ENCODE measurements at places on chromosomes 7 and 10. TPM values are rescaled to one million over a fixed set of nuclear protein-coding genes. Genes with fewer than 3 reads are reported as not detected.

Gene SPDYE1
- not detected for polyA plus RNA-seq

Gene ADO
- 13.2 TPM for polyA plus RNA-seq

Gene ZNF727
- 0.05 TPM for polyA plus RNA-seq

Gene LUC7L2
- 44.4 TPM for polyA plus RNA-seq

Gene GFRA1
- polyA plus RNA-seq, result not detected

Gene DNAH11
- under 0.01 TPM for polyA plus RNA-seq

Gene C10orf53
- polyA plus RNA-seq, result not detected

Gene ADCY1
- 0.50 TPM for polyA plus RNA-seq

Gene TAS2R16
- not detected for polyA plus RNA-seq

Gene OR2A1
- polyA plus RNA-seq, result not detected

Gene PDZD7
- 0.54 TPM for polyA plus RNA-seq

Gene DKK1
- 223 TPM for polyA plus RNA-seq

Gene STEAP4
- 0.52 TPM for polyA plus RNA-seq

Gene KIAA1217
- polyA plus RNA-seq, result 12.6 TPM

Gene PAX2
- not detected for polyA plus RNA-seq

Gene RELN
- 0.01 TPM for polyA plus RNA-seq

Measured in keratinocyte (primary cell).